ENCODE measurements at places on chromosomes 13 and 19.

GRCh38 chr13:96744367-96745331, 249.6 kb downstream of the OXGR1 start:
- no peak for DNase-seq

GRCh38 chr19:32580353-32580900, 563 bp upstream of the PDCD5 start:
- DNase-seq: no peak

DNA sequence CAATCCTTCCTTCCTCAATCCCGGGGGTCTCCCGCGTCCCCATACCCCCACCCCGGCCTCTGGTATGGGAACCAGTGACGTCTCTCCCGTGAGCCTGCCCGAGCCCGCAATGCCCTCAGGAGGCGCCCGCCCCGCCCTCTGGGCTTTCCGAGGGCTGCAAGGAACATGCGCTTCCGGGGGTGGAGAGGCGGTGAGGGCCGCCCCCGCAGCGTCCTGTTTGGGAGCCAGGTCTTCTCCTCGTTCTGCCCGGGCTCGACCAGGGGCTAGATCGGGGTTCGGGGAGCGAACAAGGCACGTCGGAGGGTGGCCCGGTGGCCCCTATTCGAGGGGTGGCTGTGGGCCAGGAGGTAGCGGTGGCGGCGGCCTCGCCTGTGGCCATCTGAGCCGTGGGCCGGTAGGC, 6.6 kb upstream of the TEX101 start:
- DNase-seq: no peak

DNA sequence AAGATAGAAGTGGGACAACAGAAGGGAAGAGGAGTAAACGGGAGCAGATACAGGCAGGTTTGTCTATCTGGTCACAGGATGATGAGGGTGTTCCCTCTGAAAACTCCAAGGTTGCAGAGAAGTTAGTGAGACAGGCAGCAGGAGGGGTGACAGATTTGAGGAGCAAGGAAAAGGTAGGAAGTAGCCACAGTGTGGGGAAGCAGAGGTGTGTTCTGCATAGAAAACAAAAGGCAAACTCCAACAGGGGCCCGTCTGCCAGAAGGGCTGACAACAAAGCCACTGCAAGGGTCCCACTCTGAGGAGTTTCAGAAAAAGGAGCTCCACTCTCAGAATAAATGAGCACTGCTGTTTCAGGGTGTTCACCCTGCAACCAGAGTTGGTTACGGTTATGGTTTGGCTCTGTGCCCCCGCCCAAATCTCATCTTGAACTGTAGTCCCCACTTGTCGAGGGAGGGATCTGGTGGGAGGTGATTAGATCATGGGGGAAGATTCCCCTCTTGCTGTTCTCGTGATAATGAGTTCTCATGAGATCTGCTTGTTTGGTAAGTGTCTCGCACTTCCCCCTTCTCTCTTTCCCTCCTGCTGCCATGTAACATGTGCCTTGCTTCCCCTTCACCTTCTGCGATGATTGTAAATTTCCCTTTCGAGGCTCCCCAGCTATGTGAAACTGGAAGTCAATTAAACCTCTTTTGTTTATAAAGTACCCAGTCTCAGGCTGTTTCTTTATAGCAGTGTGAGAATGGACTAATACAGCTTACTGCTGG, 32.1 kb downstream of the SMAD9 start:
- no peak for DNase-seq

GRCh38 chr19:17564781-17565180, 9.3 kb downstream of the COLGALT1 start:
- no peak for DNase-seq

- DNase-seq: no peak
These were observed 87.8 kb downstream of the FNDC3A start for GRCh38 chr13:49063497-49063896.

DNA sequence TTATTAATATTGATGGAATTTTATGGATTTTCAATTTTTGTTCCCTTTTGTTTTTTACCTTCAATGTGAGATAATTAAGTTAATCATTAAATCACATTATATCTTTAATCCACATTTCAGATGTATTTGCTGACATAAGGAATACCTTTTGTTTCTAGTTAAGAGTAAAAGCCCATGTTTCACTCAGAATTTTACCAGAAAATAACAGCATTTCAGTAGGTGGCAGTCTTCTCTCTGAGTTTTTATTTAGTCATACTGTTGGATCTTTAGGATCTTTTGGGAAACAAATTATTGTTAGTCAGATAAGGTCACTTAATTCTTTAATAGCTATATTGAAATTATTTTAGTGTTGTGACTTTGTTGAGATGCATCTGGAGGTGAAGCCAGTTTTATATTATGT, 67.9 kb downstream of the NDFIP2 start:
- DNase-seq: no peak

- DNase-seq: no peak
These were observed 25.6 kb downstream of the BRCA2 start for GRCh38 chr13:32340914-32341313.

DNA sequence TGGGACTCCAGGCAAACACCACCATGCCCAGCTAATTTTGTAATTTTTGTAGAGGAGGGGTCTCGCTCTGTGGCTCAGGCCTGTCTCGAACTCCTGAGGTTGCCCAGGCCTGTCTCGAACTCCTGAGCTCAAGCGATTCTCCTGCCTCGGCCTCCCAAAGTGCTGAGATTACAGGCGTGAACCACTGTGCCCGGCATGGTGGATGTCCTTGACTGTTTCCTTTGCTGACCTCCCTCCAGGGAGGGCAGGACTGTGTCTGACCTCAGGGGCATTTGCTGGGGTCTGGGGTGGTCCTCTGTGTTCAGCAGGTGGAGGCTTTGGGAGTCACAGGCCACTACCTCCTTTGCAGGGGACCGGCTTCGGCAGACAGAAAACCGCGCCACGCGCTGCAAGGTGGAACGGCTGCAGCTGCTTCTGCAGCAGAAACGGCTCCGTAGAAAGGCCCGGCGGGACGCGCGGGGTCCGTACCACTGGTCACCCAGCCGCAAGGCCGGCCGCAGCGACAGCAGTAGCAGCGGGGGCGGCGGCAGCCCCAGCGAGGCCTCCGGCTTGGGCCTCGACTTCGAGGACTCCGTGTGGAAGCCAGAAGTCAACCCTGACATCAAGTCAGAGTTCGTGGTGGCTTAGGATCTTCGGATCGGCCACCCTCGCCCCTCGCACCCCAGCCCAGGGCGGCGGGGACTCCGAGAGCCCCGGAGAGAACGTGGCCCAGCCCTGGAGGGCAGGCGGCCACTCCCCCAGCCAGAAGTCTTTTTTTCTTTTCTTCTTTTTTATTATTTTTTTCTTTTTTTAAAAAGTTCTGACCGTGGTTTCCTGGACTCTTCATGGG, 8.5 kb downstream of the MIDN start:
- DNase-seq: no peak

DNA sequence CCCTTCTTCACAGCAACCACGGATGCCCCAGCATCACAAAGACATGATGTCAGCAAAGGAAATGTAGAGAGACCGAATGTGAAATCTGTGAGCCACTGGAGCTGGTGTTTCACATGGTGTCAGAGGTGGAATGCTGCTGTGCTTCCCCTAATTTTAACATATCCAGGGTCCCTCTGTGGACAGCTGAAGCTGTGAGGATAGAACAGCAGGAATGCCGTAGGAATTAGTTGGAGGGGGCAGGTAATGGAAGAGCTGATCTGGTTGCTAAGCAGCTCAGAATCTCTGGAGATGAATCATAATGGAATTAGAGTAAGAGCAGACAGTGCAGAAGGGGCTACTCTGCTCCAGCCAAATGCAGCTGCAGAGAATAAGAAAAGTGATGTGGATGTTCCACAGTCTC, 68.9 kb upstream of the ZNF835 start:
- DNase-seq: no peak

DNA sequence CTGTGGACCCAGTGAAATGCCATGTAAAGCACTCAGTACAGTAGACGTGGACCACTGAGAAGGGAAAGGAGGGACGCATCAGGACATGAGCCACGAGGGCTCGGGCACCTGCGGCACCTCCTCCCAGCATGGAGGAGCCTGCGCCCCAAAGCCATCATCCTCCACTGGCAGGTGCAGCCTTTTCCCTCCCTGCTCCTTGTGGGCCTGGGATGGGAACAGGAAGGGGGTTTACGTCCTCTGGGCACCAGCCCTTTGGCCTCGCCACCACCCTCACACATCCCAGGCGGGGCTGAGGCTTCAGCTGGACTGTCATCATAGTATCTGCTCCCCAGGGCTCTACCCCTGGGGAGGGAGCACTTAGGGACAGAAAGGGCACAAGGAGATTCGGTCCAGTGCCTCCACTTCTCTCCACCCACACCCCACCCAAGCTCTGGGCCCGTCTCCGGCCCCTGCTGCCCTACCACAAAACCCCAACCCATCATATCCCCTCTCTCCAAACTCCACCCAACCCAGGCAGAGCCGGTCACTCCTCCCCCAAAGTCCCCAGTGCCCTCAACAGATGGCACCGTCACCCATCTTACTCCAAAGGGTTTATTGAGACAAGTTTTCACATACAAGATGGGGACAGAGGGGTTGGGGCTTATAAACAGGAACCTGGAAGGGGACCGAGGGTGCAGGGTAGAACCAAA, 2.2 kb upstream of the PRKD2 start:
- no peak for DNase-seq
